ENCODE measurements at places on chromosomes 3 and 15. TPM values are rescaled to one million over a fixed set of nuclear protein-coding genes. Genes with fewer than 3 reads are reported as not detected.

GRCh38 chr15:26806151-26806550, 33.3 kb upstream of the GABRB3 start:
- H3K4me3 ChIP-seq, result no peak overlapping the region
- no peak overlapping the region for H3K27ac ChIP-seq
- DNase-seq, result no peak
- H3K27me3 ChIP-seq, result no peaks in the 10 kb centered on the region

GRCh38 chr3:43106293-43106628, 382 bp upstream of the POMGNT2 start:
- H3K4me3 ChIP-seq, result peak overlapping the region; percentile 73
- DNase-seq, result no peak
- no peak overlapping the region for H3K27ac ChIP-seq
- peaks cover 12% of the 10 kb centered on the region for H3K4me1 ChIP-seq
- no peaks in the 10 kb centered on the region for H3K27me3 ChIP-seq
- no peaks in the 10 kb centered on the region for H3K36me3 ChIP-seq

- no peaks in the 10 kb centered on the region for H3K4me1 ChIP-seq
- DNase-seq, result no peak
- H3K27ac ChIP-seq, result no peak overlapping the region
- H3K27me3 ChIP-seq, result peaks cover 3% of the 10 kb centered on the region
These were observed 59.8 kb upstream of the SGO1 start for GRCh38 chr3:20245781-20246180.

- H3K27ac ChIP-seq, result no peak overlapping the region
- no peaks in the 10 kb centered on the region for H3K4me1 ChIP-seq
- no peaks in the 10 kb centered on the region for H3K27me3 ChIP-seq
- no peaks in the 10 kb centered on the region for H3K36me3 ChIP-seq
These were observed 58.5 kb upstream of the SAMMSON start for GRCh38 chr3:69941037-69941436.

GRCh38 chr15:60297047-60297446, 100.7 kb downstream of the ANXA2 start:
- no peaks in the 10 kb centered on the region for H3K36me3 ChIP-seq
- peaks cover 10% of the 10 kb centered on the region for H3K27me3 ChIP-seq
- no peak for DNase-seq
- no peak overlapping the region for H3K4me3 ChIP-seq

GRCh38 chr15:38809621-38810020, 245.0 kb upstream of the RASGRP1 start:
- no peak overlapping the region for H3K4me3 ChIP-seq
- no peaks in the 10 kb centered on the region for H3K4me1 ChIP-seq
- H3K36me3 ChIP-seq, result no peaks in the 10 kb centered on the region
- H3K27me3 ChIP-seq, result no peaks in the 10 kb centered on the region
- H3K27ac ChIP-seq, result no peak overlapping the region
- no peak for DNase-seq

- no peak overlapping the region for H3K4me3 ChIP-seq
- H3K4me1 ChIP-seq, result no peaks in the 10 kb centered on the region
- H3K27ac ChIP-seq, result no peak overlapping the region
- no peak for DNase-seq
These were observed 128.6 kb downstream of the ERC2 start for GRCh38 chr3:56339671-56340070.

DNA sequence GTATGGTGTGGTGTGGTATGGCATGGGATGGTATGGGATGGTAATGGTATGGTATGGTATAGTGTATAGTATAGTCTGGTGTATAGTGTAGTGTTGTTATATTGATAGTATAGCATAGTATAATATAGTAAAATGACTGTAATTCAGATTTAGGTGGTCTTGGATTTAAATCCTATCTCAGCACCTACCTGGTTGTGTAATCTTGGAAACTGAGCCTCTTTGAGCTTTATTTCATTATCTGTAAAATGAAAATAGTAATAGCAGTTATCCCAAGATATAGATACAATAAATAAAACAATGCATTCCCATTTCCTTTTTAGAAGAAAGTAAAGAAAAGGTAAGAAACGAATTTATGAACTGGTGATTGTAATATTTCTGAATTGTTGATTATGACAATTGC, 27.5 kb upstream of the MEF2A start:
- peaks cover 4% of the 10 kb centered on the region for H3K27me3 ChIP-seq
- no peak overlapping the region for H3K27ac ChIP-seq
- no peaks in the 10 kb centered on the region for H3K4me1 ChIP-seq
- DNase-seq, result no peak

GRCh38 chr3:128500556-128500955, 7.6 kb upstream of the GATA2 start:
- no peak overlapping the region for H3K4me3 ChIP-seq
- H3K4me1 ChIP-seq, result peaks cover 2% of the 10 kb centered on the region
- no peak for DNase-seq
- H3K27ac ChIP-seq, result no peak overlapping the region
- H3K27me3 ChIP-seq, result peaks cover 45% of the 10 kb centered on the region

- peaks cover 71% of the 10 kb centered on the region for H3K27me3 ChIP-seq
- peak; percentile 72 for DNase-seq
- H3K4me1 ChIP-seq, result peaks cover 13% of the 10 kb centered on the region
- H3K4me3 ChIP-seq, result peak overlapping the region; percentile 86
- H3K36me3 ChIP-seq, result peaks cover 2% of the 10 kb centered on the region
These were observed 514 bp downstream of the IGF2BP2 start for GRCh38 chr3:185824051-185825005.

GRCh38 chr3:161305095-161305991, 66.0 kb downstream of the SPTSSB start:
- peaks cover 1% of the 10 kb centered on the region for H3K36me3 ChIP-seq
- peaks cover 3% of the 10 kb centered on the region for H3K4me1 ChIP-seq
- DNase-seq, result no peak
- no peak overlapping the region for H3K27ac ChIP-seq
- no peak overlapping the region for H3K4me3 ChIP-seq

- H3K36me3 ChIP-seq, result no peaks in the 10 kb centered on the region
- H3K4me3 ChIP-seq, result no peak overlapping the region
- no peaks in the 10 kb centered on the region for H3K4me1 ChIP-seq
- no peak overlapping the region for H3K27ac ChIP-seq
- H3K27me3 ChIP-seq, result no peaks in the 10 kb centered on the region
- DNase-seq, result no peak
These were observed 132.9 kb downstream of the MAGI1 start for GRCh38 chr3:65905771-65906170.

GRCh38 chr15:55928955-55929354, 64.5 kb downstream of the NEDD4 start:
- no peaks in the 10 kb centered on the region for H3K36me3 ChIP-seq
- no peak overlapping the region for H3K27ac ChIP-seq
- no peaks in the 10 kb centered on the region for H3K27me3 ChIP-seq
- peaks cover 2% of the 10 kb centered on the region for H3K4me1 ChIP-seq
- no peak overlapping the region for H3K4me3 ChIP-seq
- DNase-seq, result no peak

GRCh38 chr3:34107669-34108068, 309.2 kb downstream of the PDCD6IP start:
- H3K27ac ChIP-seq, result no peak overlapping the region
- DNase-seq, result no peak
- no peak overlapping the region for H3K4me3 ChIP-seq

DNA sequence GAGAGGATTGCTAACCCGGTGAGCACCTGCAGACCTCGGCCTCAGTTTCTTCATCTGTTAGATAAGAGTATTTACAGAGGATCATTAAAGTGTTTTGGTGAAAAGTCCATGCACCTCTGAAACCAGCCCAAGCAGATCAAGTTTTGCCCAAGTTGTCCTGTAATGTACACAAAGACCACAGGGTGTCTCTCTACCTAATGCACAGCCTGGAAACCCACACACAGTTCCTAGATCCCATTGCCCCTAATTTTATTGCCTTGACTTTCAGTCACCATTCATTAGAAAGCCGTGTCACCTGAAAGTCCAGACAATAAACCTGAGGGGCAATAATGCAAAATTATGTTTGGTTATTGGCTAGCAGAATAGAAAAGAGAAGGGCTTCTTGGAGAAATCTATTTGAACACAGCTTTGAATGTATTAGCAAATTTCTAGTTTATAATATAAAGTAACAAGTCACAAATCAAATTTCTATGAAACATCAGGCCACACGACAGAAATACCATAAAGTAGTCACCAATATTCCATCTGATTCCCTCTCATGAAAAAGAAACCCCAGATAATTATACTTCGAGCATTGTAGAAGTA, 161.3 kb upstream of the SLC2A2 start:
- DNase-seq, result peak; percentile 73
- H3K4me3 ChIP-seq, result no peak overlapping the region
- no peaks in the 10 kb centered on the region for H3K27me3 ChIP-seq
- peaks cover 36% of the 10 kb centered on the region for H3K36me3 ChIP-seq
- H3K27ac ChIP-seq, result no peak overlapping the region
- H3K4me1 ChIP-seq, result peaks cover 52% of the 10 kb centered on the region

GRCh38 chr15:68506071-68506470, 72.7 kb upstream of the CORO2B start:
- peaks cover 8% of the 10 kb centered on the region for H3K4me1 ChIP-seq
- no peak for DNase-seq
- no peak overlapping the region for H3K27ac ChIP-seq
- H3K27me3 ChIP-seq, result peaks cover 20% of the 10 kb centered on the region

DAZL gene
- total RNA-seq, result 0.07 TPM

ATP13A4 gene
- 2.1 TPM for total RNA-seq

GOLGA6D gene
- total RNA-seq, result not detected

EPHA6 gene
- total RNA-seq, result not detected

KIF9 gene
- 3.6 TPM for total RNA-seq

ADAMTS9 gene
- total RNA-seq, result not detected

FETUB gene
- total RNA-seq, result not detected

RBP2 gene
- total RNA-seq, result not detected

KLHL40 gene
- not detected for total RNA-seq

CKMT1A gene
- total RNA-seq, result 0.66 TPM
